ENCODE measurements at places on chromosomes 4 and X. TPM values are rescaled to one million over a fixed set of nuclear protein-coding genes. Genes with fewer than 3 reads are reported as not detected.

The GPR82 gene
- 0.59 TPM for polyA plus RNA-seq

The IQCM gene
- not detected for polyA plus RNA-seq

GRCh38 chrX:129716507-129716906 is 22.3 kb upstream of the XPNPEP2 start:
- no peak for DNase-seq

DNA sequence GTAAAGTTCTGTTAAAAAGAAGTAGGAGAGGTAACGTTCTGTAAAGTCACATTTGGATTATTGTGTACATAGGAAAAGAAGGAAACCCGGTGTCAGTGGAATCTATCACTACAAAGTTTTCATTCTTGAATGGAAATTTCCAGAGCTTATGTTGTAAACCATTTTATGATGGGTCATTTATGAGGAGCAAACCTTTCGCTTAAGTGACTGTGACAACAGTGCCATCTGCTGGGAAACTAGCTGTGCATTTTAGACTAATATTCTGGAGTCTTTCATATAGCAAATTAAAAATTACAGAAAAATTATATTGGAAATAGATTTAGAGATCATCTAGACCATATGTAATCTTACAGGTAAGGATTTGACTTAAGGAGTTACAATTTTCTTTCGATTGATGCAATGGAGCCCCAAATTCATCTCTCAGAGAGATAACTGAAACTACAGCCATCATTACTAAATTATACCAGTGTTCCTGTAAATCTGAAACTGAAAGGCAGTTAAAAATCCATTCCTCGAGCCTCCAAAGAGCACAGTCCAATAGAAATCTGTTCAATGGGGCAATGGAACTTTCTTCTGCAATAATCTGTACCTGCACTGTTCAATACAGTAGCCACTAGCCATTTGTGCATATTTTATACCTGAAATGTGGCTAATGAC is 26.9 kb downstream of the ASB9 start:
- DNase-seq = peak; percentile 42

DNA sequence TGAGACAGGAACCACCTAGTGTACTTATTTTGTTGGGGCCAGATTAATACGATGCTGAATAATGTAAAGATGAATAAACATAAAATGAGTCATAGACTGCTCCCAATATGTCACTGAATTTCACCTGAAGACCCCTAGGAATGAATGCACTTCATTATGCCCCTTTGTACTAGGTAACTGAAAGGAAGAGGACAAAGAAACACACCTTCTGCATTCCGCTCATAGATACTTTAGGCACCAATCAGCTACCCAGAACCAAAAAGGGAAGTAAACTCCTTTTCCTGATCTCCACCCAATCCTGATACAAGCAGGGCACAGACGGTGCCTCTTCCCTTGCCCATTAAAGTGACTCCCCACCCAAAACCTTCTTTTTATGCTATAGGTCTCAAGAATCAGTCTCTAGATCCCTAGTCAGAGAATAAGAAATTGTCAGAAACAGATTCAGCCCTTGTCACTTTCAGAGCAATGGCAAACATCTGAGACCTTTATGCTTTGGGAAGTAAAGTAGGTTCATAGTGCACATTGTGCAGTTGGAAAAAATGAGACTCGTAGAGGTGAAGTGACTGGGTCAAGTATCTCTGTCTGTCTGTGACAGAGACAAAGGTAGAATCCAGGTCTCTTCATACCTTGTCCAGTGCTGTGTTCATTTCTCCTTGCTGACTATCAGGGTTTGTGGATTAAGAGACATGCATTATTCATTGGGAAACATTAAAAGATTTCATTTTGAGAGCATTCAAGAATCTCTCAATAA is 2.3 kb downstream of the GPR174 start:
- DNase-seq = no peak

GRCh38 chr4:128958194-128958593 is 135.1 kb downstream of the SCLT1 start:
- no peak for DNase-seq

GRCh38 chr4:8859550-8860095 is 12.0 kb downstream of the HMX1 start:
- no peak for DNase-seq

All from CD8-positive, alpha-beta memory T cell (primary cell).